ENCODE measurements at places on chromosomes 4 and X. TPM values are rescaled to one million over a fixed set of nuclear protein-coding genes. Genes with fewer than 3 reads are reported as not detected.
A peak's percentile ranks its signal among the peaks of the same experiment; 100 is the strongest.

GRCh38 chrX:13669246-13669737 lies 16.4 kb downstream of the TCEANC start:
- peak overlapping the region; percentile 33 for H3K27ac ChIP-seq
- no peaks in the 10 kb centered on the region for H3K36me3 ChIP-seq
- H3K4me3 ChIP-seq = peak overlapping the region; percentile 57
- no peaks in the 10 kb centered on the region for H3K27me3 ChIP-seq
- peaks cover 4% of the 10 kb centered on the region for H3K4me1 ChIP-seq

GRCh38 chrX:149467920-149468319 lies 37.2 kb downstream of the IDS start:
- peaks cover 5% of the 10 kb centered on the region for H3K4me1 ChIP-seq
- DNase-seq = no peak
- no peak overlapping the region for H3K4me3 ChIP-seq
- no peaks in the 10 kb centered on the region for H3K36me3 ChIP-seq
- no peaks in the 10 kb centered on the region for H3K27me3 ChIP-seq

DNA sequence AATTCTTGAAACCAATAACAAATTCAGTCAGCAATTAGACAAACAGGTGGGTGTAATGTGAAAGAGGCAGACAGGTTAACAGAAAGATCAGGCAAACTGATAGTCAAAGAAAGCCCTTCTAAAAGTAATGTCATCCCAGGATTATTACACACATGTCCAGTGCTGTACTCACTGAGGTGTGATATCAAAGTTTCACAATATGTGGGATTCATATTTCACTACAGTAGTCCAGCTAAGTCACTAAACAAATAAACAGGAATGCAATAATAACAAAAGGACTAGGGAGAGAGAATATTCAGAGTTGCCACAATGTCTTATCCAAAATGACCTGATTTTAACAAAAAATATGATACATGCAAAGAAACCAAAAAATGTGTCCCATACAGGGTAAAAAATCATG lies 787.5 kb downstream of the FSTL5 start:
- no peak for DNase-seq
- H3K4me1 ChIP-seq = no peaks in the 10 kb centered on the region
- no peaks in the 10 kb centered on the region for H3K27me3 ChIP-seq
- H3K36me3 ChIP-seq = no peaks in the 10 kb centered on the region
- H3K27ac ChIP-seq = no peak overlapping the region

PCYT1B gene
- 0.89 TPM for total RNA-seq

GRCh38 chrX:141642979-141643378 lies 53.5 kb downstream of the SPANXA2 start:
- DNase-seq = no peak
- no peak overlapping the region for H3K4me3 ChIP-seq
- no peaks in the 10 kb centered on the region for H3K36me3 ChIP-seq
- no peaks in the 10 kb centered on the region for H3K27me3 ChIP-seq

- H3K36me3 ChIP-seq = peaks cover 13% of the 10 kb centered on the region
- peaks cover 30% of the 10 kb centered on the region for H3K4me1 ChIP-seq
- H3K27me3 ChIP-seq = no peaks in the 10 kb centered on the region
- no peak overlapping the region for H3K27ac ChIP-seq
These were observed 71.0 kb downstream of the PRSS12 start for GRCh38 chr4:118281611-118282442.

DNA sequence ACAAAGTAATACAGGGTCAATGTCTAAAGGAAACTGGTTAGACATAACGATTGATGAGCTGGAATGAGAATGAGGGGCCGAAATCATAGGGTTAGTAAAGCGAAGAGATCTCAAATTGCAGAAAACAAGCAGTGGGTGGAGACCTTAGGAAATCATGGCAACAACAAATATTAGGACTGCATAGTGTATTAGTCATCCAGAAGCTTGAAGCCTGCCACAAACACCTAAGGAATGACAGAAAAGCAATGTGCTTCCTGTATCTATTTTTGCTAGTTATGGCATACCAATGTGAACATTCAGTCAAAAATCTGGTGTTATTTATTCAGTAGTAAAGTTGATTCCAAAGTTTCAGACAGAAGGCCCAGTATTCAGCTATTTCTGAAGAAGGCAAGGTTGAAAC lies 410.9 kb upstream of the CT83 start:
- H3K4me3 ChIP-seq = no peak overlapping the region
- H3K27me3 ChIP-seq = no peaks in the 10 kb centered on the region
- no peak for DNase-seq
- H3K4me1 ChIP-seq = no peaks in the 10 kb centered on the region
- H3K27ac ChIP-seq = no peak overlapping the region
- H3K36me3 ChIP-seq = no peaks in the 10 kb centered on the region

- no peaks in the 10 kb centered on the region for H3K27me3 ChIP-seq
- H3K36me3 ChIP-seq = no peaks in the 10 kb centered on the region
- H3K4me3 ChIP-seq = no peak overlapping the region
- H3K27ac ChIP-seq = no peak overlapping the region
- H3K4me1 ChIP-seq = peaks cover 3% of the 10 kb centered on the region
- DNase-seq = no peak
These were observed 21.8 kb downstream of the SPRY1 start for GRCh38 chr4:123418351-123418931.

GRCh38 chrX:154602766-154603437 lies 16.2 kb downstream of the CTAG1B start:
- no peaks in the 10 kb centered on the region for H3K27me3 ChIP-seq
- H3K4me1 ChIP-seq = no peaks in the 10 kb centered on the region
- no peaks in the 10 kb centered on the region for H3K36me3 ChIP-seq
- no peak overlapping the region for H3K4me3 ChIP-seq

UGT2A1 gene
- not detected for total RNA-seq

DNA sequence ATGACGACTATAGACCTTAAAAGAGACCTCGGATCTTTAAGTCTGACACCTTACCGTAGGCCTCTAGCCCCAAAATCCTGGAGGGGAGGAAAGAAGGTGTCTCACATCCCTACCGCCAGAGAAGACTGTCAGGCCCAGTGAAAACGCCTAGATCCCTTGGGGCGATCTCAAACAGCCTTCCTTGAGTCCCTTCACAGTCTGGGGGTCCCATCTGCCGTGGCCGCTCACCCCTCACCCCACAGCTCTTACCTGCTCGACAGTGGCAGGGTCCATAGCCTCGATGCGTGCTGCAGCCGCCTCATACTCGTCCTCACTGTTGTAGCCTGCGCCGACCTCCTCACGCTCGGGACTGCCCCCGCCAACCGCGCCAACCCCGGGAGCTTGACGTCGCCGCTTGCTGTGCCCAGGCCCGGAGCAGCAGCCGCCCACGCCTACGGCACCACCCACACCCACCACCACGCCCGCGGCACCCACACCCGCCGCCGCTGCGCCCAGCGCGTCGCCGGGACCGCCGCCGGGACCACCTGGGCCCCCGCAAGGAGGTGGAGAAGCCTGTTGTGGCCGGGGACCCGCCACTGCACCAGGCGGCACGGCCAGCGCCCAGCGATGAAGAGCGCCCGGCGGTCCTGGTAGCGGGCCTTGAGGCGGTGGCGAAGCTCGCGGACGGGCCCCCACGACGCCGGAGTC lies 536 bp downstream of the OTUD5 start:
- peaks cover 14% of the 10 kb centered on the region for H3K36me3 ChIP-seq
- DNase-seq = peak; percentile 37
- H3K4me3 ChIP-seq = peak overlapping the region; percentile 84
- peak overlapping the region; percentile 99 for H3K27ac ChIP-seq
- no peaks in the 10 kb centered on the region for H3K27me3 ChIP-seq
- peaks cover 55% of the 10 kb centered on the region for H3K4me1 ChIP-seq

GRCh38 chrX:27915617-27916016 lies 65.6 kb downstream of the DCAF8L1 start:
- H3K27me3 ChIP-seq = no peaks in the 10 kb centered on the region
- H3K4me1 ChIP-seq = no peaks in the 10 kb centered on the region
- no peak overlapping the region for H3K4me3 ChIP-seq
- no peaks in the 10 kb centered on the region for H3K36me3 ChIP-seq
- no peak overlapping the region for H3K27ac ChIP-seq

Data from CD4-positive, CD25-positive, alpha-beta regulatory T cell (primary cell).